Stimulated activated naive B cell treated with anti-CD40 and anti-IgM and Interleukin-4, amounts not matched to agents 10 μg/mL and 1 μg/mL and 100 μg/mL, for 72 hours (primary cell): ENCODE measurements at places on chromosomes 7 and 10.
A peak's percentile ranks its signal among the peaks of the same experiment; 100 is the strongest.

- no peak for DNase-seq
Measured at GRCh38 chr7:152313831-152314604, 121.8 kb downstream of the KMT2C start.

DNA sequence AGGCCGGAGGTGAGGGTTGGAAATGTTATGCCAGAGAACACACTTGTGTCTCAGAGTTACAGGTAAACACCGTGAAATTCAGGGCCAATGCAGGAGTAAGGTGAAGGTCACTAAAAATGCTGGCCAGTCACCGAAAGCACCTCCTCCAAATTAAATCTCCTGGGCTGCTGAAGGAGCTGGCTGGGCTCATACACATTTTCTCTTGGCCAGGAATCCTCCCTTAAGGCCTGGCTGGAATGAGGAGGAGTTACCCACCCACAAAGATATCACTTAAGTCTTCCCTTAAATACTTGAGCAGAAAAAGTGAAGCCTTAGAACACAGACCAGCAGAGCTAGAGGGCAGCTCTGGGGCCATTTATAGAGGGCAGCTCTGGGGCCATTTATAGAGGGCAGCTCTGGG lies 46.3 kb downstream of the HTRA1 start:
- DNase-seq = no peak

GRCh38 chr10:89164080-89164479 lies 43.0 kb downstream of the CH25H start:
- DNase-seq = no peak

- no peak for DNase-seq
Measured at GRCh38 chr10:6116806-6117205, 28.0 kb downstream of the RBM17 start.

DNA sequence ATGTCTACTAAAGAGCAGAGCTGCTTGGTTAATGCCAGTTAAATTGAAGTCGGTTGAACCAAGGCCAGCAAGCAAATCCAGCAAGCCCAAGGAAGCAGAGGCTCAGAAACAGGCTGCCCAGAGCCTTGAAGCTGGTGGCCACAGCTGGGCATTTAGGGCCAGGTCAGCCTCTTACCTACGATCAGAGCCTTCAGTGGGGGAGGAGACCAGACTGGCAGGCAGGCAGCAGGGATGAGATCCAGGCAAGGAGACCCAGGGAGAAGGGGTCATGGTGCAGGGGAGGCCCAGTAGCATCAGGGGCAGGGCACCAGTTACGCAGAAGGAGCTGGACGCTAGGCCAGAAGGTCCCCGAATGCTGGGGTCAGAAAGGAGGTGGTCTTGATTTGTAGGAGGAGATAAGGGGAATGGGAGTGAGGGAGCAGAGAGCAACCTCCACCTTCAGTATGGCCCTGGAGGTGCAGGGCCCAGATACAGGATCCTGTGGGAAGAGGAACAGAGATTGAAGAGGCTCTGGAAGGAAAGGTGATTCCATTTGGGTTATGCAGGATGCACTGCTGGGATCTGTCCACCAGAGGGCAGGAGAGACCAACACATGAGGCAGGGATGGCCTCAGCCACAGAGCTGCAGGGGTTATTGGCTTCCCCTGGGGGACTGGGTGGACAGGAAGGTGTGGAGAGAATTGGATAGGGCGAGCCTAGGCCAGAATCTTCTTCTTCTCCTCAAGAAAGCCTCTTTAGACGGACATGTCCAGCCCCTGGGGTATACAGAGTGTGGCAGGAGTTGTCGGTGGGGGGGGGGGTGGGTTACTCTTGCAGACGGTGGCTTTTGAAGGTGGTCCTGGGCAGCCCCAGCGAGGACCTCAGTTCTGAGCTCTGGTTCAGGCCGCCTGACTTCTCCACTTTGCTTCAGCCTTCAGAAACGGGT lies 132.6 kb upstream of the PODXL start:
- DNase-seq = peak; percentile 45

- DNase-seq = peak; percentile 82
Measured at GRCh38 chr7:40134428-40135316, at the start of the genes MPLKIP and SUGCT. Gene MPLKIP, minus strand, starts transcription at chr7:40134622. Its CDS starts 55 bp downstream, at chr7:40134567. Gene SUGCT, plus strand, starts transcription at chr7:40135005.

GRCh38 chr10:17710181-17710580 lies 41.8 kb upstream of the TMEM236 start:
- no peak for DNase-seq

DNA sequence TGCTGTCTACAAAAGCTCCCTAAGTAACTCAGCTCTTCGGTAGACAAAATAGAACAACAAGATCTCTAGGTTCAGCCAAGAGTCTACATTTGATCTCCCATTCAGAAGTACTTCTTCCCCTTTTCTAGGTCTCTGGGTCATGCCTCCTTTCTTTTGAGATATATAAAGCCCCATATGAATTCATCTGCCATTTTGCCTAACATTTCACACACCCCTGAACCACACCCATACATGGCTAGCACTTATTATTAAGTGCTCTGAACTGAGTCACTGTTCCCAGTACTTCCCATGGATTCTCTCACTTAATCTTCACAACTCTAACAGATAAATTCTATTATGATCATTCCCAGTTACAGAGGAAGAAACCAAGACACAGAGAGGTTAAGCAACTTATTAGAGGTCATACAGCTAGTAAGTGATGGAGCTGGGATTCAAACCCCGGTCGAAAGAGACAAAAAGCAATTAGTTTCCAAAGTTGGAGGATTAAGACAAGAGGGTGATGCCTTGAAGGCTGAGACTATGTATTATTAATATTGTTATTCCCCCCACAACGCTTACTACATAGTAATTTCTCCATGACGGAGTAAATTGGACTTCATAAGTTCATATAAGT lies 17.3 kb downstream of the MYOF start:
- DNase-seq = no peak

GRCh38 chr7:91191771-91192170 lies 72.5 kb upstream of the FZD1 start:
- DNase-seq = no peak

DNA sequence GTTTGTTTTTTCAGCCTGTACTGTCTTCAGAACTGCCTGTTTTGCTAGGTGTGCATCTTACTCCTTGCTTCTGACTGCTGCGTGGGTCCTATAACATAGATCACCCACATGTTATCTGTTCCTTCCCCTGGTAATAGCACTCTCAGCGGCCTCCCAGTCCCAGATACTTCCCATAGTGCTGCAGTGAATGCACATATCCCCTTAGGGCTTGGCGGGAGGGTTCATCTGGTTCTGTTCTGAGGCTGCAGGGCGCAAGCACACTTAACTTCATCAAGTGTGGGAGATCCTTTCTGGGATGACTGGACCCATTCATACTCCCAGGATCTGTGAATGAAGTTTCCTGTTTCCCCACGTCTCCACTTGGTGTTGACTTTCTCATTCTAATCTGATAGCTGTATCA lies 90.7 kb downstream of the CELF2 start:
- no peak for DNase-seq

DNA sequence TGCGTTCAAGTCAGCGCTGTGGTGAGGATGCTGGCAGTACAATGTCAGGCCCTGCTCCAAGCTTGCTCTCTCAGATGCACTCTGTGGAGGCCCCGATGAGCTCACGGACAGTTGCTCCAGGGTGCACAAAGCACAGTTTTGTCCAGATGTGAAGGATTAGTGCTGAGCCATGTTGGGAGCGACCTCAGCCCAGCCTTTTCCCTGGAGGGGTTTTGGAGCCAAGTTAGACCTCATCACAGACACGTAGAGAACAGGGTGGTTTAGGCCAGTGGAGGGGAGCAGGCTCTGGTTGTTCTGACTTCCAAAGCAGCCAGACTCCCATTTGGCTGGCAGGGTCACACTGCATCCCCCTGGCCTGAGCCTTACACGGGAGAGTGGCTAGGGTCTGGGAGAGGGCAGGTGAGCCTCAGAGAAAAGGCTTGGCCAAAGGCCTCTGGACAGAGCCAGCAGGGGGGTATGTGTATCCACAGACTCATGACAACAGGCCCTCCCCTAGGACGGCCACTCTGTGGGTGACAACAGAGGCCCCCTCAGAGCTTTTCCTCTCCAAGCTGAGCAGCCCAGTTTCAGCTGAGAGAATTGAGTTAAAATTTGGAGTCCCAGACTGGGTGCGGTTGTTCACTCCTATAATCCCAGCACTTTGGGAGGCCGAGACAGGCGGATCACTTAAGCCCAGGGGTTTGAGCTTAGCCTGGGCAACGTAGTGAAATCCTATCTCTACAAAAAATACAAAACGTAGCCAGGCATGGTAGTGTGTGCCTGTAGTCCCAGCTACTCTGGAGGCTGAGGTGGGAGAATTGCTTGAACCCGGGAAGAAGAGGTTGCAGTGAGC lies 4.7 kb downstream of the PLAC9 start:
- DNase-seq = no peak

DNA sequence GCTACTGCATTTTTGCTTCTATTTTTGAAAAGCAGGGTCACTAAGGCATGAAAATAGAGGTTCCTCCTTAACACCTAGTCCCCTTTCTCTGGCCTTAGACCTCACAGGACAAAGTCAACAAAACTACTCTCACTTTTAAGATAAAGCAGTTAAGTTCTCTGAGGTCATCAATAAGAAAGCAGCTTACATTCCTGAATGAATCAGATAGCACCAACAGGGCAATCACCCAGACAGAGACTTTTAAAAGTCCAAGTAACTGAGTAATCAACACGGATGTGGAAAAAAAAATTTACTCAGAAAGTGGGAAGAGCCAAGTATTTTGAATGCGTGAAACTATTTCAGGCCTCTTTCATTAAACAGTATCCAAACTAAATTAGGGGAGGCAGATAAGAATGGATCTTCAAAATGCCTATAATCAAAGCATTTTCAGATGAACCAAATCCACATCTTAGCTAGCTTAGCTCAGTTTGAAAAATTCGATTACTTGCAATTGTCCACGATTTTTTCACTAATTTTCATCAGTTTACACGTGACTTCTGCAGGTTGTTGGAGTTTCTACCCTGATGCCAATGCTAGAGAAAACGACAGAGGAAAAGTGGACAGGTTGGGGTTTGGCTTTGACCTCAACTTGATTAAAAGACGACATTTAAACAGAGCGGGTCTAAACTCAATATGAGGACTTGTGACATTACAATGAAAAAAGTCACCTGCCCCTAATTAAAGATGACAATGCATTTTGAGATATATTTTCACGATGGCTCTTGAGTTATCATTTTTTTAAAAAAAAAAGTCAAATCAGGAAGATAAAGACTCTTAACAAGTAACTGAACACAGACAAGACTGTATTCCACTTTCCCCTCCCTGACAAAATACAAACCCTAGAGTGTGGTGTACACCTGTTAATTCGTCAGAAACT lies 1.6 kb downstream of the BEND7 start:
- no peak for DNase-seq

GRCh38 chr7:26153241-26153822 lies 1.3 kb downstream of the NFE2L3 start:
- peak; percentile 8 for DNase-seq

DNA sequence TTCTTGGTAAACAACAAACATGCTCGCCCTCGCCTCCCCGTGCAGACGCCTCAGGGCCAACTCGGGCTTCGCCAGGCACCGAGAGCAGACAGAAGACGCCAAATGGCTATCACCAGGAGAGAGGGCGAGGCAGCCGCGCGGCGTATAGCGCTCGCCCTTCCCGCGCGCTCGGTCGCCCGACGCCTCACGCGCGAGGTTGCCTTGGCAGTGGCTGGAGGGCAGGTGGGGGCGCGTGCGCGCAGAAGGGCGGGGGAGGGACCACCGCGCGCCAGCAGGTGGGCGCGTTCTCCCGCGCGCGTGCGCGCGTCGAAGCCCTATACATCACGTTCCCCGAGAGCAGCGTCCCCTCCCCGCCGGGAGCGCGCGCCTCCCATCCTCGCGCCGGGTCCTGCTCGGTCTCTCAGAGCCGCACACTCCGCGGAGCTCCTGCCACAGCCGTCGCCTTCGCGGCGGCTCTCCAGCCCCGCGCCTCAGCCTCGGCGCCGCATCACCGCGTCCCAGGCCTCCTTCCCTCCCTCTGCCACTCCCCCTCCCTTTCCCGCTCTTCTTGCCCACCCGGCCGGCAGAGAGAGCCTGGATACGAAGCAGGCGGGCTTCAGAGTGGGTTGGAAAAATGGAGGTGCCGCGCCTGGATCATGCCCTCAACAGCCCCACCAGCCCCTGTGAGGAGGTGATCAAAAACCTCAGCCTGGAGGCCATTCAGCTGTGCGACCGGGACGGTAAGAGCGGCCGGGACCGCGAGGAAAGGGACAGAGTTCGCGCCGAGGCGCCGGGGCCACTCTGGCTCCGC lies at the start of gene PHYHIPL:
PHYHIPL (plus strand) TSS at position 403 of the 790 bp plus-strand sequence; CDS start at position 614, 211 bp downstream.
- DNase-seq = no peak

GRCh38 chr7:133024596-133024995 lies 57.3 kb downstream of the CHCHD3 start:
- DNase-seq = no peak

DNA sequence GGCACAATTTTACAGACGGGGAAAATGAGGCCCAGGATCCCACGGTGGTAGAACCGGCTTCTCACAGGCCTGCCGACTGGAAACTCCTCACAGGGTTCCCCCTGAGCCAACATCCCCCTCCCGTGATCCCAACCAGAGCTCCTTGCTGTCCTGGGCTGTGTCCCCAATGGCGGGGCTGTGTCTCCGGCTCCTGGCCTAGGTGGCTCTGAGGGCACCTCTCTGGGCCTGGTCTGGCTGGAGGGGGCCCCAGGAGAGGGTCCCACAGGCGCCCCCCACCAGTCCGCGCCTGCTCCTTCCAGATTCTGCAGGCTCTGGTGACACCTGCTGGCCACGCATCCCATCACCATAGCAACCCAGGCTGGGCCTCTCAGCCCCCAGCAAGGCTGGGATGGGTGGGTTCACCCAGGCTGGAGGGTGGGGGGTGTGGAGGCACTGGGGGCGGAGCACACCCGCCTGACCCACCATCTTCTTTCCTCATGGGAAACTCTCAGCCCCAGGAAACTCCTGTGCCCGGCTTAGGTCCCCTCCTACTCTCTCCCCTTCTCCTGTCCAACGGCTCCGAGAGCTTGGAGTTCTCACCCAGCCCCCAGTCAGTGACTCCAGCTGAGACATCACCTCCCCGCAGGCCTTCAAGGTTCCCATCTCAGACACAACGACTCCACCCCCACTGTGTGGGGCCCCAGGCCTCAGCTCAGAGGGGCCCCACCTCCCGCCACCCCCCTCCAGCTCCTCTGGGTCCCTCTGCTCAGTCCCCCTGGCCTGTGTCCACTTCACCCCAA lies 27.1 kb upstream of the TNRC18 start:
- DNase-seq = no peak

DNA sequence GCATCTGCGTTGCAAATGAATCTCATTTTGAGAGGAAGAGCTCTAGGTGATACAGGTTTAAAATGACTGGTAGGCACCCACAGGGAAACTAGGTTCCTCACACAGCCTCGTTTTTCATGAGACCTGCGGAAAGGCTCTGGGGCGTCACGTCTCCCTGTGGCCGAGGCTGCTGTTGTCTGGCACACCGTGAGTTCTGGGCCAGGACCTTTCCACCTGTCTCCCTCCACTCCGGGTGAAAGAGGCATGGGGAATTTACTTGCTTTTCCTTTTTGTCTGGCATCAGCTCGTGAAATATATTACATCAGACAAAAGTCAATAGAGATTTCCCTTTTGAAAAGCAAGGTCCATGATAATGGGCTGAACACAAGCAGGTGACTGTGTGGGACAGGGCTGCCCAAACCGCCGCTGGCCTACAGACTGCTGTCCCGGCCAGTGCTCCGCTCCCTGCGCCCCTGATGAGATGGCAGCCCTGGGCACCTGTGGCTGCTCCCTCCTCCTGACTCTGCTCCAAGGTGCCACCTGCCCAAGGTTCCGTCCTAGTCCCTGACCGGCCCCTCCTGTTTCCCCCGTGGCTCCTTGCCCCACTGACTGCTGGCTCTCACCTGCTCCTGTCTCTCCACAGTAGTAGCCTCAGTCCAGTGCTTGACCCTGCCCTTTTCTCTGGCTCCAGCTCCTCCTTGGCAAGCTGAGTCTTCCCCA lies 109.6 kb downstream of the NKX6-2 start:
- DNase-seq = no peak

- DNase-seq = no peak
Measured at GRCh38 chr10:79025199-79025832, 43.5 kb upstream of the ZMIZ1 start.

GRCh38 chr10:110802551-110803238 lies 69.0 kb upstream of the PDCD4 start:
- peak; percentile 9 for DNase-seq
